ENCODE measurements at places on chromosomes 12 and 14. TPM values are rescaled to one million over a fixed set of nuclear protein-coding genes. Genes with fewer than 3 reads are reported as not detected.

Gene PRPH
- not detected for total RNA-seq

Gene PTCSC3
- not detected for total RNA-seq

Gene FIGNL2
- total RNA-seq, result not detected

Gene CIROP
- total RNA-seq, result not detected

Gene COCH
- total RNA-seq, result not detected

Gene BRI3BP
- 9.3 TPM for total RNA-seq

Gene CLEC4A
- total RNA-seq, result not detected

- H3K4me3 ChIP-seq, result no peak overlapping the region
- peaks cover 5% of the 10 kb centered on the region for H3K27me3 ChIP-seq
- H3K36me3 ChIP-seq, result no peaks in the 10 kb centered on the region
- peaks cover 10% of the 10 kb centered on the region for H3K4me1 ChIP-seq
- DNase-seq, result no peak
These were observed 103.8 kb upstream of the PPM1H start for GRCh38 chr12:63038713-63039100.

- H3K27ac ChIP-seq, result no peak overlapping the region
- no peaks in the 10 kb centered on the region for H3K27me3 ChIP-seq
- H3K36me3 ChIP-seq, result no peaks in the 10 kb centered on the region
- no peak for DNase-seq
- H3K4me3 ChIP-seq, result no peak overlapping the region
These were observed 33.4 kb upstream of the ALG10 start for GRCh38 chr12:33988913-33989312.

GRCh38 chr12:9969673-9970072 is 1.5 kb upstream of the CLEC12A start:
- DNase-seq, result no peak
- H3K36me3 ChIP-seq, result no peaks in the 10 kb centered on the region
- H3K4me1 ChIP-seq, result no peaks in the 10 kb centered on the region

DNA sequence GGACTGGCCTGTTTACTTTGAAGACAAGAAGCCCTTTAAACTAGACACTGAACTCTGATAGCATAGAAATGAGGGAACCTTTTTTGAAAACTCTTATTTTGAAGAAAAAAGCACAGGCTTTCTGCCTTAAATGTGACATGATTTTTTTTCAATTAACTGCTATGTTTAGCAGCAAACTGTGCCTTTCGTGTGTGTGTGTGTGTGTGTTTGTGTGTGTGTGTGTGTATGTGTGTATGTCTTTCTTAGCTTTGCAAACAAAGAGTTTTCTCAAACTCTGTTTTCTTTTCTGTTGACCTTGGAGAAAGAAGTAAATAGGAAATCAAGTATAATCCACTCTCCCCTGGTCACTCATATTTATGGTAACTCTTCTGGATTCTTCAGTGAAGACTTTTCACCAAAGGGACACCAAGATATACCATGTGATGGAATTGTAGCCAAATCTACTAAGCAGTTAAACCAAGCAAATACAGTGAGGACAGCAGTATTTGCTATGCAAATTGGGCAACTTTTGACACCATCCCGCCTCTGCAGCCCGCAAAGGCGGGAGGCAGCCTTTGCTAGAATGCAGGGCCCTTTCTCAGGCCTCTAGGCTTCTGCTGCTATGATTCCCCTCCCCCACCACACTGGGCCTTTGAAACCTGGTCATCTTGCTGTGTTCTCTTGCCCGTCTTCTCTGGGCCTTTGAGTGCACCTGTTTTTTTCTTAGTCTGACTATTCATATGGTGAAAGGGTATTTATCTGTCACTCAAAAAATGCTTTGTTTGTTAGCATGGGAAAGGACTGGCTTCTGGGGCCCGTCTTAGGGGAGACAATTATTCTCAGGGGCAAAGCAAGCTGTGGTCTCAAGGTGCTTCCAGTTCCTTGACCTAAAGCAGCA is 107.9 kb downstream of the MYRFL start:
- H3K27ac ChIP-seq, result no peak overlapping the region
- no peak overlapping the region for H3K4me3 ChIP-seq
- no peaks in the 10 kb centered on the region for H3K36me3 ChIP-seq
- no peak for DNase-seq
- peaks cover 11% of the 10 kb centered on the region for H3K27me3 ChIP-seq

GRCh38 chr12:26373606-26374495 is 178.5 kb downstream of the SSPN start:
- peaks cover 28% of the 10 kb centered on the region for H3K4me1 ChIP-seq
- H3K27ac ChIP-seq, result no peak overlapping the region
- no peak overlapping the region for H3K4me3 ChIP-seq
- H3K27me3 ChIP-seq, result peaks cover 2% of the 10 kb centered on the region
- no peaks in the 10 kb centered on the region for H3K36me3 ChIP-seq
- DNase-seq, result no peak

GRCh38 chr12:14635776-14636175 is 60.6 kb downstream of the GUCY2C start:
- no peak overlapping the region for H3K4me3 ChIP-seq
- no peak overlapping the region for H3K27ac ChIP-seq
- peaks cover 2% of the 10 kb centered on the region for H3K27me3 ChIP-seq
- peaks cover 13% of the 10 kb centered on the region for H3K4me1 ChIP-seq
- H3K36me3 ChIP-seq, result no peaks in the 10 kb centered on the region

DNA sequence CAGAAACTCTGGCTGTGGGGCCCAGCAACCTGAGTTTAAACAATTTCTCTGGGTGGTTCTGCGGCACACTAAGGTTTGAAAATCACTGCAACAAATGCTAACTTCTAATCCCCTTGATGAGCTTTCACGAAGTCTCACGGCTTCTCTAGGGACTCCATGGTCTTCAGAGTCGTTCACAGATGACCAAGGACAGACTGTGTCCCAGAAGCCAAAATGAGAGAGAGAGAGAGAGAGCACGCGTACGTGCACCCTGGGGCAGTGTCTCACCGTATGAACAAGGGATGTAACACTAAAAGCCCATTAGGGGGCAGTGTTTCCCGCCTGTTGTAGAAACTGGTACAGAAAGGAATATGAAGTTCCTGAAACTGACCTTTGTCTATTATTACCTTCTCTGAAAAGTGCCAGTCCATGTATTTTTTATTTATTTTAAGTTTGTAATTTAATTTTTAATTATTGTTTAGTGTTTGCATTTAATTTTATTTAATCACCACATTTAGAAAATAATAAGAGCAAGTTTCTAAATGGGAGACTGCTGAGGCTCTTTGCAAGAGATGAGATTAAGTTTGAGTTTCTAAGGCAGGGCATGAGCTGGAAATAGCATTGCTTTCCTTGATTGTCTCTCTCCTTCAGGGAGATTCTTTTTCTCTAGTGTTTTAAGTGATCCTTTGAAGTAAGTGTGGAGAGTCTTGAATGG is 3.4 kb downstream of the APOLD1 start:
- no peaks in the 10 kb centered on the region for H3K36me3 ChIP-seq
- peak; percentile 59 for DNase-seq
- peaks cover 62% of the 10 kb centered on the region for H3K4me1 ChIP-seq
- H3K27ac ChIP-seq, result peak overlapping the region; percentile 96

DNA sequence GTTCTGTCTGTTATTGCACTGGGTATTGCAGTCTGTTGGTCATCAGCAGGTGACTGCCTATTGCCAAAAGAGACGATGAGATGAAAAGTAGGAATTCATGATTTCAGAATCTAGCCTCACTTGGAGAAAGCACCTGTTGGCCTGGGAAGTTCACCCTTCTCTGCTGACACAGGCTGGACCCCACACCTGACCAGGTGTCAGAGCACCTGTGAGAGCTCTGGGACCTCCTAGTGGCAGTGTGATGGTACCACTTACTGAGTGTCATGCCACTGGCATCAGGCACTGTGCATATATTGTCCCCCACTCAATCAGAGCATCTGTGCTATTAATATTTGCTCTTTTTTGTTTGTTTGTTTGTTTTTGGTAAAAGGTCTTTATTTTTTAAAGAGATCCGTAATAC is 68.0 kb downstream of the RASSF3 start:
- H3K4me1 ChIP-seq, result peaks cover 32% of the 10 kb centered on the region
- DNase-seq, result no peak
- H3K27ac ChIP-seq, result no peak overlapping the region
